Activated CD4-positive, alpha-beta memory T cell treated with anti-CD3 and anti-CD28 coated beads for 36 hours (primary cell): ENCODE measurements at places on chromosomes 3 and 15.

DNA sequence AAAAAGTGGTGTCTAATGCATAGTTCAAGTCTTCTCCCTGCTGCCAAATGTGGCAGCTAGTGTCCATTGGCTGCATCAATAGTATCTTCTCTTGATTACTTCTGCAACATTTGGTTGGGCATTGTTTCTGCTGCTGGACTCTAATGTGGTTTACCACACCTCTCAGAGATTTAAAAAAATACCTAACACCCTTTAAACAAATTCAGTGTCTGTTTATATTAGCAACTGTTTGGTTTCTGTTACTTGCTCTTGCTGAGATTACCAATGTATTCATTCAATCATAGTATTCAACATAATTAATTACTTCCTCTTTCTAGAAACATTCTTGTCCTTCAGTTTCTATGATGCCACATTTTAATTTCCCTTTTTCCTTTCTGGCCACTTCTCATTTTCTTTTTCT, 20.3 kb upstream of the NECTIN3 start:
- no peak for DNase-seq

GRCh38 chr3:109131276-109131675, 5.2 kb upstream of the C3orf85 start:
- no peak for DNase-seq

DNA sequence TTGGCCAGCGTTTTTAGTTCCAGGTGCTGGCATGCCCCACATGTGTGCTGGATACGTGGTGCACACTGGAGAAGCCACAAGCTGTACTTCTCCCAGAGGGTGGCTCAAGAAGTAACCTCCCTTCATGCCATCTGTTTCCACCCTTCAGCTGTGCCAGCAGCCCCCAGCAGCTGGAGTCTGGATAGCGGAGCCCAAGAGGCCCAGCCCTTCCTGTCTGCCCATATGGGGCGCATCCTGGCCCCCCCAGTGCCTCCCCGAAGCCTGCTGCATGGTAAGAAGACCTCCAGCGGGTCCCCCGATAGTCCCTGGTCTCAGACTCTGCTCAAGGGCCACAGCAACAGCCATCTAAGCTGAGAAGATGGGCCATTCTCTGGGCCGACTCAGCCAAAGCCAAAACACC, 5.8 kb upstream of the MANF start:
- DNase-seq, result no peak

GRCh38 chr3:135034291-135034768, 239.3 kb downstream of the EPHB1 start:
- no peak for DNase-seq

DNA sequence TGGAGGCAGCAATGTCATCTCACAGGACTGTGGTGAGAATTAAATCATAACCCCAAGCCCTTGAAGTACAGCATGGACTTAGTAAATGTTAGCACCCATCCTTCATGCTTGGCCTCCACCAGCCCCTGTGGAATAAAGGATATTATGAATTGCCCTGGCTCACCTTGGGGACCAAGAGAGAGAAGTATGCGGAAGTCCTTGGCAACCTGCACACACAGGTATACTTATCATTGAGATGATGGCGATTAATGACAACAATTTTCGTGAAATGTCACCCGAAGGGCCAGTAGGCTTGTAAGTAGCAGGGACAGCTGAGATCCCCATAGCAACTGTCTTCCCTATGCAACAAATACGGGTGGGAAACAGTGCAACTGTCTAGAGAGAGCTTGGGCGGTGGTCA, 102.0 kb downstream of the FAM43A start:
- DNase-seq, result no peak

DNA sequence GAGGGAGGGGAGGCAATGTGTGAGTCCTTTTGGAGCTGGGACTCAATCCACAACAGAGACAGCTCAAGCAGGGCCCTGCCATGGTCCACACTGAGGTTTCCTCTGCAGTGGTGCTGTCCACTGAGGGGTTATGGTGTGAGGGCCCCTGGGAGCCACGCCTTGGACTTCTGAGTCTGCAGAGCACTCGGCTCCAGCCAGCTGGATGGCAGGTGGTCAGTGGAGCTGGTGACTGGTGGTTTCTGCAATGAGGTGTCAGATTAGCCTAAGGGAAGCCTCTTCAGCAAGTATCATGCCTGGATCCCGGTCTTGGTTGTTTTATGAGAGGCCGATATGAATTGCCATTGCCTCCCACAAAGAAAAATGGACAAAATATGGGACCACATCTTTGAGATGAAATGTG, 21.7 kb downstream of the LSM3 start:
- no peak for DNase-seq

DNA sequence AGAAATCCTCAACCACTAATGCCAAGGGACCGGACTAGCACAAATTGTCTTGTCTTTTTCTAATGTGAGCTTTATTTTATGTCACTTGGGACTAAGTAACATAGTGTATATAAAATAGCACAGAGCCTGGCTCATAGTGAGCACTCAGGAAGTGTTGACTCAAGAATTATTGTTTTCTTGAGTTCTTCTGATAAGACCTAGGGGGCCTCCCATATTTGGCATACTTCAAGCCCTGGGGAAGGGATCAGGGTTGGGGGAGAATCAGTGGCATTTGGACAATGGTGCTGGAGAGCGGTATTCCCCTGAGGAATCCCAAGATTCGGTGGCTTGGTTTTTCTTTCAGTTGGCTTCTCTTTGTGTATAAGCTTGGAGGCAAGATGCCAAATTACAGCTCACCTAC, 19.4 kb downstream of the ZNF80 start:
- DNase-seq, result no peak

- DNase-seq, result peak; percentile 50
Measured at GRCh38 chr3:58998476-58999117, 51.2 kb downstream of the CFAP20DC start.

GRCh38 chr3:189593581-189593980, 37.6 kb upstream of the TP63 start:
- no peak for DNase-seq

- DNase-seq, result no peak
Measured at GRCh38 chr3:46196261-46196957, 11.7 kb downstream of the CCR1 start.

DNA sequence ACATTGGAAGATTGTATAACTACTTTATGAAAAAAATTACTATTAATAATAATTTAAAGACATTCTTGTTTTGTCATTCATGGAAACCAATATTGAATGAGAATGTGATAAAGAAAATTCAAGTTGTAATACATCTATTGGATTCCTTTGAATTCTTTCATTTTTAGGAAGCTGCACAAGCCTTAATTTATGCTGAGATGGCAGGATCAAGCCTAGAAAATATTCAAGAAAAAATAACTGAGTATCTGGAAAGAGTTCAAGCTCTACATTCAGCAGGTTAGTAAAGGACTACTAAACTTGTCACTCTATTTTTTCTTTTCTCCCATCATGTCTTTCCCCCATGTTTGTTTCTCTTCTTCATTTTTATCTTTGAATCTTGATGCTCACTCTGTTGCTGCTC, 5.9 kb downstream of the CAPN7 start:
- no peak for DNase-seq

- DNase-seq, result no peak
Measured at GRCh38 chr15:62895139-62895866, 147.2 kb upstream of the TPM1 start.

- DNase-seq, result peak; percentile 17
Measured at GRCh38 chr15:39976291-39977274, 42.7 kb downstream of the EIF2AK4 start.

GRCh38 chr15:39279311-39279710, 301.6 kb upstream of the THBS1 start:
- DNase-seq, result no peak

DNA sequence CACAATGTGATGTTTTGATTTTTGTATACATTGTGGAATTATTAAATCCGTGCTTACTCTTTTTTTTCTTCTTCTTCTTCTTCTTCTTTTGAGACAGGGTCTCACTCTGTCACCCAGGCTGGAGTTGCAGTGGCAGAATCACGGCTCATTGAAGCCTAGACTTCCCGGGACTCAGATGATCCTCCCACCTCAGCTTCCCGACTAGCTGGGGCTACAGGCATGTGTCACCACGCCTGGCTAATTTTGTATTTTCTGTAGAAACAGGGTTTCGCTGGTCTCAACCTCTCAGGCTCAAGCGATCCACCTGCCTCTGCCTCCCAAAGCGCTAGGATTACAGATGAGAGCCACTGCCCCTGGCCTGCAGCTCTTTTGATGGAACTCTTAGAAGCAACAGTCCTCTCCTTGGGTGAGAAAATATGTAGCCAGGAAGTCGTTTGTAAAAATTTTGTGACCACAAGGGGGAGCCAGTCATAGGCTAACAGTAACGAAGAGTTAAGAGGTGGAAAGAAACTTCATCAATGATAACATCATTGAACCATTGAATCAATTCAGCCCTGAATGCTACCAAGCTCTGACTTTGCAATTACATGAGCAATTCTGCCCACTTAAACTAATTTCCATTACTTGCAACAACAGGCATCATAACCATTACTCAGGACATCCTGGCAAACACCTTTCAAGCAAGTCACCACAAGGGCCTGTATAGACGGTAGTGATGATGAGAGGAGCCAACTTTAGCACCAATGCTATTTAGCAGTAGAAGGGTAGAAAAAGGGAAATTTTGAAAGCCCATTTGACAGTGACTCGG, 16.7 kb upstream of the CMTM7 start:
- peak; percentile 67 for DNase-seq

GRCh38 chr15:83115831-83116565, 8.6 kb downstream of the TM6SF1 start:
- no peak for DNase-seq

- no peak for DNase-seq
Measured at GRCh38 chr3:169992781-169993180, 26.2 kb downstream of the SEC62 start.

DNA sequence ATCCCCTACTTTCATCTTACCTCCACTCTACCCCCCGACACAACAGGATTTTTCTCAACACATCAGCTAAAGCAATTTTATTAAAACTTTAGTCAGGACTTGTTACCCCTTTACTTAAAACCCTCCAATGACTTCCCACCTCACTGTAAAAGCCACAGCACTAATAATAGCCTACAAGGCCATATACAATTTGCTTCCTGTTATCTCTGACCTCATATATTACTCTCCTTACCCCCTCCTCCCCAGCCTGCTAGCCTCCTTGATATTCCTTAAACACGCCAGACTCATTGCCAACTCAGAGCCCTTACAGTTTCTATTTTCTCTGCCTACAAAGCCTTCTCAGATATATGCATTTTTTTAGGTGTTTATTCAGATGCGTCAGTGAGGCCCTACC, 54.4 kb downstream of the DCUN1D1 start:
- DNase-seq, result no peak

- no peak for DNase-seq
Measured at GRCh38 chr15:29449136-29449535, 179.5 kb upstream of the NSMCE3 start.

GRCh38 chr15:66912001-66912400, 153.4 kb upstream of the SMAD3 start:
- peak; percentile 58 for DNase-seq

DNA sequence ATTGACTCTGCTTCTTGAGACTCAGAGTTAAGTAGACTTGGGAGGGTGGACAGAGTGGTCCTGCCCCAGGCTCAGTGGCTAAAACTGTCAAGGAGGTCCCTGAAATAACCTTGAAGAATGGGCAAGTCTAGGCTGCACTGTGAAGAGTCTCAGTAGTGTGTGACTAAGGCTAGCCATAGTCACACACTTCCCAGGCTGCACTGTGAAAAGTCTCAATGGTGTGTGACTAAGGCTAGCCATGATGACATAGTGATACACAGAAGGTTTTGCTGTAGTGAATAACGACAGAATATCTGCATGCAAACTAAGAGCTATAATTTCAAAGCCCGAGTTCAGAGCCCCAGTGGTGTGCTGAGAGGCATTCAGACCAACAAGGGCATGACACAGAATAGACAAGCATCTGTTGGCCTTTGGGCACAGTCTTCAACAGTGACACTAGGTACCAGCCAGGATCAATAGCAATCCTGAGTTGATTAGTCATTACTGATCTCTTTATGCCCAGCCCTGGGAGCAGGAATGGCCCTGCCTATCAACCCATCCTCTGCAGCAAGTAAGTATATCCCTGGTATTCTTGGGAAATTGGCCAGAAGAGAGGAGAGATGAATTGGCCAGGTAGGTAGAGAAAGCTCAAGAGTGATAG, 72.4 kb upstream of the BBX start:
- DNase-seq, result peak; percentile 13

- no peak for DNase-seq
Measured at GRCh38 chr3:194750491-194750828, 64.8 kb downstream of the FAM43A start.

DNA sequence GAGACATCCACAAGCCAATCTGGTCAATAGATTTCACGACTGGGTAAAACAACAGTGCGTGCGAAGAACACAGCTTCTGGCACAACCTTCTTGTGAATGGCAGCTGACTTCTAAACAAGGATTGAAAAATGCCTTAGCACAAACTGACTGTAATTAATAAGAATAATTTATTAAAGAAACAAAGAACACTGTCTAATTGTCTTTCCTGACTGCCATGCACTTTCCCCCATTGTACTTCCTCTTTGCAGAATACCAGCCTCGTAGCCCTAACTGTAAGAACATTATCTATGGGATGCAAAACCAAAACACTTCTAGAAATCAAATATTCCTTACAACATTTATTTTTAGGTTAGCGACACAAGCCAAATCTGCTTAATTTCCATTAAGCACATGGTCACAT, 6.5 kb downstream of the FOXP1 start:
- no peak for DNase-seq

GRCh38 chr15:73573572-73573971, 59.6 kb downstream of the NPTN start:
- no peak for DNase-seq

- no peak for DNase-seq
Measured at GRCh38 chr3:15892311-15893227, 94.8 kb upstream of the ANKRD28 start.

DNA sequence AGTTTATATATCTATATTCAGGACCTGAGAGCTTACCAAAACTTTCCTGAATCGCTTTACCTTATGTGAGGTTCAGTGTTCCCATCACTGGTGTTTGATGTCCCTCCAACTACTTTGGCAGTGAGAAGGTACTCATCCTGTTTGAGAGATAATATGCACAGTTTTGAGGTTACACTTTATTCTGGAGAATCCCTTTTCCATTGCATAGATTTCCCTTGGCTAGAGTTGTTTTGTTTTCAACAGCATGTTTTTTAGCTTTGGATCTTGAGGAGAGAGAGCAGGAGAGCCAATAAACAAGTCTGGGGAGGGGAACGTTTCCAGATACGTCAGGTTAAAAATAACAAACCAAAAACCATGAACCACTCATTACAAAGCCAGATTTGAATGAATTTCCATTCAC, 33.6 kb downstream of the CD200 start:
- no peak for DNase-seq

DNA sequence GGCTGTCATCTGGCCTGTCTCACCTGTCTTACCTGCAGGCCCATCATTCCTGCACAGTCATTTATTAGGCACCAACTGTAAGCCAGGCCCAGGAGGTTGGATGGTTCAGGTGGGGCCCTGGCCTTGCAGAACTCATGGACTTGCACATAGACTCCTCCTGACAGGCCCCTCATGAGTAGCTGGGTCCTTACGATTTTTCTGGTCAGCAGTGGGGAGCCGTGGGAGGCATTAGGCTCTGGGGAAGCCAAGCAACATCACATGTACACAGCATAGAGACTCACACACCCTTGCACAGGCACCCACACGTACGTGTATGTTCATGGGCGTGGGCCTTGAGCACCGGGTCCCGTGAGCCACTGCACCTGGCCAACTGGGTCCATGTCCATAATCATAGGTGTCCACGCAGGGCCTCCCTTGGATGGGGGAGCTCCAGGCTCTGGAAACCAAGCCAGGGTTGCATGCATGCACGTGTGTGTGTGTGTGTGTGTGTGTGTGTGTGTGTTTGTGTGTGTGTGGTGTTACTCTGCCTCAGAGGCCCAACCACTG, 20.3 kb downstream of the CISH start:
- DNase-seq, result peak; percentile 65

GRCh38 chr3:110736332-110736731, 335.3 kb upstream of the NECTIN3 start:
- no peak for DNase-seq
